ENCODE measurements at places on chromosomes 5 and 9.

DNA sequence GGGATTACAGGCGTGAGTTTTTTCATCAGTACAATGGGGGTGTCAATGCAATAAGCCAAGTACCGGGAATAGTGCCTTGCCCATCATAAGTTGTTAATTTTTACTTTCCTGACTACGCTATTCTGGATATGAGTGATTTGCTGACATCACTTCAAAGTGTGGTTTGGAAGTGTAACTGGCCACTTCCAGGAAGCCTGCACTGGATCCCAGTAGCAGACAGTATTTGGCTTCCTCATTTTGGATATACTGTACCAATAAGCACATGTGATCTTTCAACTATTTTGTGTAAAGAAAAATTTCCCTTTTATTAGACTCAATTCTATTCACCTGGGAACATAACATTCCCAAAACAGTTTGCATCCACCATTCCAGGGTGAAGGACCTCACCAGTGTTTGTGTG lies 417.7 kb upstream of the KLF4 start:
- DNase-seq = no peak

- peak; percentile 87 for DNase-seq
Measured at GRCh38 chr5:171494452-171495121, 75.1 kb downstream of the FGF18 start.

DNA sequence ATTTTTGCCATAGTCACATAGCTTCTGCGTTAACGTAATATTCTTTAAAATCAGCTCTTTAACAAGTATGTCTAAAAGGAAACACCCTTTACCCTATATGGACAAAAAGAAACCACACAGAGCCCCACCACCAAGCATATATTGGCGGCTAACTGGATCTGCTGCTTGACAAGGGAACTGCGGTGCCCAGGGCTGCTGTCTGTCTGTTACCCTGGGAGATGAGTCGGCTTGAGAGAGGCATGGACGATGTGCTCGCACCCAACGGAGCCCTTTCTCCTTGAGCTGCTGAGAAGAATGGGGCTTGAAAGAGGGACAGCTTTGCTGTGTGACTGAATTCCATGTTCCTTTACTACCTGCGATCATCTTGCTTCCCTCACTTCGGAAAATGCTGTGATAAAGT lies 158.6 kb upstream of the SHB start:
- DNase-seq = peak; percentile 82

GRCh38 chr5:67910546-67910945 lies 305.0 kb upstream of the PIK3R1 start:
- DNase-seq = no peak

DNA sequence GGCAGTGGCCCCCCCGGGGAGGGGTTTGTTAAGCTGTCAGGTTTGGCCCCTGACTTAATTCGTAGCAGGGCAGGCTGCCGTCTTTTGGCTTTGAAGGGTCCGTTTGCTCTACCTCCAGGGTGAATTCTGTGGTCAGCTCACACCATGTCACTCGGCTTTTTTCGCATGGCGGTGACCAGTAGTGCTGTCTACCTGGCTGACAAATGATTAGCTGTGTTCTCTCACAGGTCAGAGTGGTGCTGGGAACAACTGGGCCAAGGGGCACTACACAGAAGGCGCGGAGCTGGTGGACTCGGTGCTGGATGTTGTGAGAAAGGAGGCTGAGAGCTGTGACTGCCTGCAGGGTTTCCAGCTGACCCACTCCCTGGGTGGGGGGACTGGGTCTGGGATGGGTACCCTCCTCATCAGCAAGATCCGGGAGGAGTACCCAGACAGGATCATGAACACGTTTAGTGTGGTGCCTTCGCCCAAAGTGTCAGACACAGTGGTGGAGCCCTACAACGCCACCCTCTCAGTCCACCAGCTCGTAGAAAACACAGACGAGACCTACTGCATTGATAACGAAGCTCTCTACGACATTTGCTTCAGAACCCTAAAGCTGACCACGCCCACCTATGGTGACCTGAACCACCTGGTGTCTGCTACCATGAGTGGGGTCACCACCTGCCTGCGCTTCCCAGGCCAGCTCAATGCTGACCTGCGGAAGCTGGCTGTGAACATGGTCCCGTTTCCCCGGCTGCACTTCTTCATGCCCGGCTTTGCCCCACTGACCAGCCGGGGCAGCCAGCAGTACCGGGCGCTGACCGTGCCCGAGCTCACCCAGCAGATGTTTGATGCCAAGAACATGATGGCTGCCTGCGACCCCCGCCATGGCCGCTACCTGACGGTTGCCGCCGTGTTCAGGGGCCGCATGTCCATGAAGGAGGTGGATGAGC lies 1.4 kb downstream of the TUBB4B start:
- no peak for DNase-seq

DNA sequence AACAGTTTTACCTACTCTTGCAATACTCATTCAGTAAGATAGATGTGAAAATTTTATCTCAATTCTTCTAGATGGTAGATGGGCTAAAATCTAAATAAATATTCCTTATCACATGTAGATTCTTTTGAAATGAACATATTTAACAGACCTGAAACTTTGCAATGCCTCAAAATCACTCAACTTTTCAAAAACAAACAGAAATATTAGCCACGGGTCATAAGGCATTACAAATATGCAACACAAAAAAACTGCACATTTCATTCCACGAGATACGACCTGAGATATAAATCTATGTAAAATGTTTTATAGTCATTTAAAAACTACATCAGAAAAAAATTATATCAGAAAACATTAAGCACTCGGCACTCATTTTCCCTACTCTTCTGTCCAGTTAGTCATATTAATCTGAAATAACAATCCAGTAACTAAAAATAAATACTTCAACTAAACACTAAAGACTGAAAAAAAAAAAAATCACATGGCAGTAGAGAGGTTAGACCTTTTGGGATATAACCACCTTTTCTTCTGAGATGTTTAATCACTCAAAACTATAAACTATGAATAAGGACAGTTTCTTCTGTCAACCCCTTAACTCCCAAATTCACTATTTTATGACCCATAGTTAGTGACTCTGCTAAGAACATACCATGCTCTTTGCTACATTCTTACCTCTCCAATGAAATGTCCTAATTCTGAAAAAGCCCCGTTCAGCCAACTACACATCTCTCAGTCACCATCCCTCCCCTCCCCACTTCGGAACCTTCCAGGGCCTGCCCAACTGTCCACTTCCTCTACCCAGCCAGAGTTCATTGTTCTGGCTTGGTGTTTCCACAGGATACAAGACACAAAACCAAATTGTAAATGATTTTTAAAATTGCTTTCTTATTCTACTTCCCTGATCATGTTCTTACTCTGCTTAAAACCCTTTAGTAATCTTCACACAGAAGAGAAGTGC lies 6.4 kb downstream of the HOMER1 start:
- DNase-seq = no peak

DNA sequence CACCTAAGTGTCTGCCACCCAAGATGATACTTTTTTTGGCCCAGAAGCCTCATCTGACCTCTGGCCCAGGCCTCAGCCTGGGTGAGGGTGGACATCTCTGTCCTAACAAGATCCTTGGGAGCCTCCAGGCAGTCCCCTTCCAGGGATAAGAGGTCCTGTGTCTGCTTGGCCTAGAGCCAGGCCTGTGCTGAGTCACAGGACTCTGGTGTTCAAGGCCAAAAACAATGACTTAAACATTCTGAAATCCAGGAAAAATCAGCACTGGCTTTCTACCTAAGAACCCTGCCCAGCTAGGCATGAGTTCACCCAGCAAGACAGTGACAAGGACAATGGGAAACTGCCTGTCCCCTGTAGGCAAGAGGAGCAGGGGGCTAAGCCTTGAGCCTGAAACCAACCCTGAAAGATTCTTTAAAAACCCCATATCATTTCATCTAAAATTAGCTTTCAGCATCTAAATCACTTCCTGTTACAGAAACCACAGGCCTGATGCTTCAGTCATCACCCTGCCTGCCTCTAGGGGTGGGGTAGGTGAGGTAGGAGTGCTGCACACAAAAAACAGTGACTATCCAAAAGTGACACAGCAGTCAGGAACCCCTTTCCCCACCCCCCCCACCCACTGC lies 29.9 kb downstream of the CSF2 start:
- peak; percentile 54 for DNase-seq

DNA sequence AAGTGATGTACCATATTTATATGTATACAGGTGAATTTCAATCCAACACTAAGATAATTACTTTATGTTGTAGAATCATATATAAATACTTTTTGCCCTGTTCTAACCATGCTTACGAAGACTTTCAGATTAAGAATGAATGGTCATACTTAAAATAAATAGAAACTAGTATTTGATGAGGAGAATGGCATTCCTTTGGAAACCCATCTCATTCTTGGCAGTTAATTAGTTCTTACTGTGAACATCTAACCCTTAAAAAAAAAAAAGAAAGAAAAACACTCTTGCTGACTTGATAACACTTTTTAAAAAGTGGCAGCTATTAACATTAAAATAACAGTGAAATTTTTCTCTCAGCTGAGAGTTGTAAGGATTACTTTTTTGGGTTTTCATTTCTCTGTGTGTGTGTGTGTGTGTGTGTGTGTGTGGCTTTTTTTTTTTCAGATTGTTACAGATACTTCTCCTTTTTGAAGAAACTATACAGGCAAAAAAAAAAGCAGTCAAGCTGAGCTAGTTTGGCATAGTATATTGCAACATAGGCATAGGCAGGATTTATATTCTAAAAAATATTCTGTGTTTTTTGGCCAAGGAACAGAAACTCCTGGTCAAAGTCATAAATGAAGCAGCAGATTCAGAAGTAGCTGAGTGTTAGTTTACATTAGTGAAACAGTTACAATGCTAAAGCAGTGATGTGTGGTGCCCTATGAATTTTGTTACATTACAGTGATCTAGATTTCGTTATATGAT lies 163.5 kb downstream of the CD180 start:
- no peak for DNase-seq

GRCh38 chr9:96394832-96395496 lies 11.5 kb upstream of the SLC35D2 start:
- peak; percentile 39 for DNase-seq

Measured in NCI-H69 (cell line).